ENCODE measurements at places on chromosomes 2 and 18.
A peak's percentile ranks its signal among the peaks of the same experiment; 100 is the strongest.

- no peak for DNase-seq
Measured at GRCh38 chr2:66431274-66431642, 3.7 kb upstream of the MEIS1 start.

- no peak for DNase-seq
Measured at GRCh38 chr2:239109041-239109927, 261.4 kb downstream of the TWIST2 start.

DNA sequence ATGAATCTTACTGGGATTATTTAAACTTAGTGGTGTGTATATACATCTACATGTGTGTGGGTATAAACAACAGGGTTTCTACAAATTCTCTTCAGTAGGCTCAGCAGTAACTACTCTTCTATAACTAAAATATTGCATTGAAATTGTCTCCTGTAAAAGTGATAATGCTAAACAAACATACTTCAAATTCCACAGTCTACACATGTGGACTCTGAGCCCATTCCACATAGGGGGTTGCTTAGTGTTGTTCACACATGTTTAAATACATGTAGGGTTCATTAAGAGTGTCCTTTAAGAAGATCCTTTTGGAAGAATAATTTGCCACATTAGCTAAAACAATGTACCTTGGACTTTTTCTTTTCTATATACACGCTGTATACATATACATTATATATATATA, 152.8 kb upstream of the VRK2 start:
- no peak for DNase-seq

GRCh38 chr18:50616484-50617048, 56.7 kb downstream of the MAPK4 start:
- DNase-seq, result no peak

DNA sequence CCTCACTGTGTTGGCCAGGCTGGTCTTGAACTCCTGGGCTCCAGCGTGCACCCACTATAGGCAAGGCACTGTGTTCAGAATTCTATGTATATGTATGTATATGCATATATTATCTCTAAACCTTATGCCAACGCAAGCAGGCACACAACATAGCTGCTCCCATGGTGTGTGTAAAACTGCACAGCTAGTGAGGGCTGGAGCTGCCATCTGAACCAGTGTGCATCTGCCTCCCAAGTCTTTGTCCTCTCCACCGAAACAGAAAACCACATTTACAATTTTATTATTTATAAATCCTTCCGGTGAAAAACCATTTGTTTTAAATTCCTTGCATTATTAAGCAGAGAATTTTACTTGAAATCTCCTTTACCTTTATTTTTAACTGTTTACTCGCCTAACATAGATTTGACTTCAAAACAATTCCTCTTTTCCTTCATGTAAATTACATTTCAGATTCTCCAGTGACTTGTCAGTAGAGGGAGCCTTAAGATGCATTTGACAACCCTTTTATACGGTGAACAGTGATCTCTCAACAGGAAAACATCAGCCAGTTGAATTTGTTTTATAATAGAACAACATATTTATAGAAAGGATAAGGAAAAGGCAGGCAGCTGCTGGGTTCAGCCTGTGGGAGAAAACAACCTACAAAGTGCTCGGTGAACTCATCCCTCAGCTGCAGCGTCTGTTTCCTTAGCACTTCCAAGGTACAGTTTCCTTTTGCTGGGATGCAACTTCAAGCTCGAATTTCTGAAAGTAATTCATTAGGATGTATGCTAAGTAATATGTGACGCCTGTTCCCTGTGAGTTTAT, 101.2 kb downstream of the MYT1L start:
- peak; percentile 33 for DNase-seq

DNA sequence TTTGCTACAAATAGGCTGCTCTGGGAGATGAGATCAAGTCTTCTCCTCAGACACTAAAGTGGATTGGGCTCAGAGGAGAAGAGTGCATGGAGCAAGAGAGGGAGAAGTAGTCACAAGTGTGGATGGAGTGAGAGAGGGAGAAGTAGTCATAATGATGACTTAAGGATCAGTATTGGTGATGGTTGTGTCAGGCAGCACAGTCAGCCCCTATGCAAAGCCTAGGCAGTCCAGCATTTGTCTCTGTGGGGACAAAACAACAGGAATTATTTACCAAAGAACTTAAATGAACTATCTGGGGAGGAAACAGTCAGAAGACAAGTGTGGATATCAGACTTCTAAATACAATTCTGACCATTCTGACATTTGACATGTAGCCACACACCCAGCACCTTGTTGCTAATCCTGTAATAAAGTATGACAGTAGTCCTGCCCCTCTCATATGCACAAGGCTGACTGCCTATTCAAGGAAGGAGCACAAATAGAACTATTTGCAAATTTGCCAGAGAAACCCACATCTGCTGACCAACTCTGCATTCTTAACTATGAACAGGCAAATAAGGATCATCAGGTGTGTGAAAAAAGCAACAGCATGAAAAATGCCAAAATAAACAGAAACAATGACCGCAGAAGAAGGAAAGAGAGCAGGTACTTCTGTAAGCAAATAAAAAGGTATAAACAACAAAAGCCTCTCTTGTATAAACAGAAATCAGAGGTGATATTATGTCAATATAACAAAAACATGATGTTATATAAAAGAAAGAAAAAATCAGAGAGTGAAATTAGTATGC, 1597.9 kb upstream of the ACVR2A start:
- DNase-seq, result no peak

GRCh38 chr2:120091436-120091835, 78.6 kb downstream of the EPB41L5 start:
- no peak for DNase-seq

- no peak for DNase-seq
Measured at GRCh38 chr2:19559596-19560240, 201.3 kb upstream of the OSR1 start.

- no peak for DNase-seq
Measured at GRCh38 chr2:204144492-204144891, 207.9 kb downstream of the ICOS start.

- no peak for DNase-seq
Measured at GRCh38 chr2:173370198-173370597, 15.5 kb downstream of the CDCA7 start.

- no peak for DNase-seq
Measured at GRCh38 chr2:218419630-218420216, 800 bp downstream of the VIL1 start.

GRCh38 chr2:189698020-189698887, 23.8 kb downstream of the ANKAR start:
- peak; percentile 18 for DNase-seq

- no peak for DNase-seq
Measured at GRCh38 chr2:68806511-68807109, 64.6 kb downstream of the BMP10 start.
